ENCODE measurements at places on chromosomes 1 and 21.
A peak's percentile ranks its signal among the peaks of the same experiment; 100 is the strongest.

GRCh38 chr21:18759267-18759666 lies 355.7 kb upstream of the TMPRSS15 start:
- DNase-seq = no peak

DNA sequence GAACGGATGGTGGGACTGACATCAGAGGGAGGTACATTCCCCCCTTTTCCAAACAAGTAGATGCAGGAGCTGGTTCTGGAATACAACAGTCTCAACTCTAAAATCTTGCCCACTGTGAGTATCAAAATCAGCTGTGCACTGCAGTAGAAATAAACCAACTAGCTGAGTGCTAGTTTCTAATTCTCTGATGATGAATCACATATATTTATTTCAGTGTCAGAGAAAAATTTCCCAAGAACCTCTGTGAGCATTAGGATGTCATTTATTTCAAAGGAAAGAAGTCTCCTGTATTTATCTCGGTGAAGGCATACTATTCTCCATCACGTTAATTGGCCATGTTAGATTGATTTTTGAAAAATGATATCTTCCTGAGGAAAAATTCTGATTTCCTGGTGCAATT lies 67.1 kb downstream of the LHX9 start:
- DNase-seq = no peak

GRCh38 chr1:175124861-175125260 lies 57.2 kb downstream of the TNN start:
- DNase-seq = no peak

- DNase-seq = no peak
These were observed 166.8 kb downstream of the PTPRC start for GRCh38 chr1:198805498-198806151.

GRCh38 chr21:45074818-45075595 lies 627 bp downstream of the ADARB1 start:
- peak; percentile 59 for DNase-seq
